ENCODE measurements at places on chromosomes 13 and 19.

DNA sequence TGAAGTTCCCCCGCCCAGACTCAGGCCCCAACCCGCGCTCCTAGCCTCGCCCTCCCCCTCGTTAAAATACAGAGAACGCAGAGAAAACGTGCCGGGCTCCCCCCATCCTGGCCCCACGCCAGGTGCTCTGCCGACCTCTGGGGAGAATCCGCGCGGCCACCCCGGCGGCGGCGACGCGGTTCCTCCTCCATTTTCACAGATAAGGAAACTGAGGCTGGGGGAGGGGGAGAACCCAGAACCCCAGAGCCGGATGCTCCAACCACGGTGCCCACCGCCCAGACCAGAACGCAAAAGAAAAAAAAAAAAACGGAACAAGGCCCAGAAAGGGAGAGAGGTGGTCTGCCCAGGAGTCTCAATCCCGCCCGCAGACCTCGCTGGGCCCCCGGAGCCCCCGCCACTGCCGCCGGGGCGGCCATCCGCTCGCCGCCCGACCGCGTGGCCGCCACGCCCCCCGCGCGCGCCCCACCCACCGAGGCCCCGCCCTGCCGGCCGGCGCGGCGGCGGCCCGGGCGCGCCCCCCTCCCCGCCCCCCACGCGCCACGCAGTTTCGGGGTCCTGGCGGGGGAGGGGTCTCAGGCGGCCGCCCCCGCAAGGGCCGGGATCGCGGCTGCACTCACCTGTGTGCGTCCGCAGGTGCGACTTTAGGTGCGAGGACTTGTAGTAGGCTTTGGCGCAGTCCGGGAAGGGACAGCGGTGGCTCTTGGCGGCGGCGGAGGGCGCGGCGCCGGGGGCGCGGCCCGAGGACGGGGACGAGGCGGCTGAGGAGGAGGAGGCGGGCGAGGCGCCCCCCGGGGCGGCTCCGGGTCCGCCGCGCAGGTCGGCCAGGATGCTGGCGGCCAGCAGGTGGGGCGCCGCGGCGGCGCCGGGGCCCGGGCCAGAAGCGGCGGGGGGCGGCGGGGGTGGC is 703 bp downstream of the KLF16 start:
- DNase-seq: no peak

DNA sequence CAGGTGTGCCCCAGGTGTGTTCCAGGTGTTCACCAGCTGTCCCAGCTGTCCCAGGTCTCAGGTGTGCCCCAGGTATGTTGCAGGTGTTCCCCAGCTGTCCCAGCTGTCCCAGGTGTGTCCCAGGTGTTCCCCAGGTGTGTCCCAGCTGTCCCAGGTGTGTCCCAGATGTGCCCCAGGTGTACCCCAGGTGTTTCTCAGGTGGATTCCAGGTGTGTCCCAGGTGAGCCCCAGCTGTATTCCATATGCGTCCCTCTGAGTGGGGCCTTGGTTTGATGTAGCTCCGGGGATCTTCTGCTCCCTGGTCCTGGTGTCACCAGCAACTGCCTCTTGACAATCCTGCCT is 719 bp upstream of the GRK1 start:
- DNase-seq: peak; percentile 3

GRCh38 chr13:112226320-112227002 is 149.7 kb upstream of the SPACA7 start:
- DNase-seq: no peak

DNA sequence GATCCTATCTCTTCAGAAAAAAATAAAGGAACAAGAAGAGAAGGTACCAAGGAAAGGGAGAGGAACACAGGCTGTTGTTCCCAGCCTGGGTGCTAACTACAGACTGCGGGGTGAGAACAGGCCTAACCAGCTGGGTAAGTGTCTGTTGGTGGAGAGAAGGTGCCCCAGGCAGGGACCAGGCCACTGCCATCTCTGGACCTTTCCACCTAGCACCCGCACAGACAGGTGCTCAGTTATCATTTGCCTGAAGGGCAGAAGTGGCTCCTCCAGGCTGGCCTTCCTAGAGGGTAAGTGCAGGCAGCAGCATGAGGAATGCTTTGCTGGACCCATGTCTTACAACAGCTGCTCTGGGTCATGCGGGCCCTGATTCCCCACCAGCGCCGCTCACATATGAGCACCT is 10.1 kb downstream of the DNMT1 start:
- DNase-seq: no peak

DNA sequence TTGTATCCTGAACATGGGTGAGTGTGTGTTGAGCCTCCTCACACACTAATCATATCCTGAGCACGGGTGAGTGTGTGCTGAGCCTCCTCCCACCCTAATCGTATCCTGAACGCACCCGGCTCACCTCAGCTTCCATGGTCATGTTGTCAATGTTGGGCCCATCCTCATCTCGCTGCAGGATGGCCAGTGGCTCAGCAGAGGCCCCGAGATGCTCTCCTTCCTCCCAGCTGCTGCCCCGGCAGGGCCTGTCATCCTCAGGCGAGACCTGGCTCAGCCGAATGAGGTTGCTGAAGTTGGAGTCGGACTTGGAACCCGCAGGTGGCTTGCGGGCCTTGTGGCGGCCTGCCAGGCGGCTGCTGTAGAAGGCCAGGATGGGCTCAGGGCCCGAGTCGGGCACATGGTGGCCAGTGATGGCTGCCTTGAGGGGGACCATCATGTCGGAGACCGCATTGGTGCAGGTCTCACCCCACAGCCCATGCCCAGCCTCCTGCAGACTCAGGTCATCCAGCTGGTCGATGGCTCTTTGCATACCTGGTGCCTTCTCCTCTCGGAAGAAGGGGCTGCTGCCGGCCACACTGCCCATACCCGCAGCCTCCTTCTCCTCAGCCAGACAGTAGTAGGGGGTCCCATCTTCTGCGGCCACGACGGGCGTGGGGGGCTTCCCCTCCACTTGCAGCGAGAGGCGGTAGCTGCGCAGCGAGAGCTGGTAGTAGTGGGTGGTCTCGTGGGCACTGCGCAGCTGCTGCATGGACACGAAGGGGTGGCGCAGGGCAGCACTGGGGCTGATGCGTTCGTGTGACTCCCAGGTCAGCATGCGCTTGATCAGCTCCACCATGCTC is 9.6 kb downstream of the HIPK4 start:
- DNase-seq: no peak

DNA sequence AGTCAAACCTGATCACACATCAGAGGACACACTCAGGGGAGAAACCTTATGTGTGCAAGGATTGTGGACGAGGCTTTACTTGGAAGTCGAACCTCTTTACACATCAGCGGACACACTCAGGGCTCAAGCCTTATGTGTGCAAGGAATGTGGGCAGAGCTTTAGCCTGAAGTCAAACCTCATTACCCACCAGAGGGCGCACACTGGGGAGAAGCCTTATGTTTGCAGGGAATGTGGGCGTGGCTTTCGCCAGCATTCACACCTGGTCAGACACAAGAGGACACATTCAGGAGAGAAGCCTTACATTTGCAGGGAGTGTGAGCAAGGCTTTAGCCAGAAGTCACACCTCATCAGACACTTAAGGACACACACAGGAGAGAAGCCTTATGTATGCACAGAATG is 8.2 kb upstream of the ZNF527 start:
- no peak for DNase-seq

All from activated naive CD4-positive, alpha-beta T cell treated with anti-CD3 and anti-CD28 coated beads for 36 hours (primary cell).